ENCODE measurements at places on chromosomes 6 and 20.

- DNase-seq = no peak
These were observed 50.7 kb upstream of the TFB1M start for GRCh38 chr6:155364844-155365437.

- no peak for DNase-seq
These were observed 19.8 kb downstream of the HLA-E start for GRCh38 chr6:30508890-30509736.

DNA sequence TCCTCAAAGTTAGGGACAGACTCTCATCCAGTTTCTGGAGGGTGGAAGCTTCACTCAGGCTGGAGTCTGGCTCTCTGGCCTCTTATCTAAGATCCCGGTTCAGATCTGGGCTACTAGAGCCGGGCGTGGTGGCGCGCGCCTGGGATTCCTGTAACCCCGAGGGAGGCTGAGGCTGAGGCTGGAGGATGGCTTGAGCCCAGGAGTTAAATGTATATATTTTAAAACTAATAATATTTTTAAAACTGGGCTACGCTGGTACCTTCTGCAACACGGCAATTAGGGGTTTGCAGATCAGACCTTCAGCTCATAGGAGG, 710 bp upstream of the ZNF343 start:
- DNase-seq = no peak

GRCh38 chr6:50845499-50846143, 26.9 kb downstream of the TFAP2B start:
- no peak for DNase-seq

DNA sequence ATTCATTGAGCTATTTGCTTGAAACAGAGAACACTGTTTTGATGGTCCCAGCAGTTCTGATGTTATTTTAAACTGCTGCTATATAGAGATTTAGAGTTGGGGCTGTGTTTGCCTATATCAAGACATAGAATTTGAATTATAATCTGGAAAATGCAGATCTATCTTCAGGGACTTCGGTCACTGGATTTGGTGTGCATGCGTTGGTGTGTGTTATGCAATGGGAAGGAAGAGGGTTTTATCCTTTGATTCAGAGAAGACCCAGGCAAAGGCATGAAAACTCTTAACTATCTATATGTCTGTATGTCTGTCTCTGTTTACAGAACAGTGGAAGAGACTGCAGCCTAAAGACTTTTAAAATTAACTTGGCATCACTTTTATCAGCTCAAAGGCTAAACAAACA, 2.0 kb downstream of the ADGRB3 start:
- no peak for DNase-seq

DNA sequence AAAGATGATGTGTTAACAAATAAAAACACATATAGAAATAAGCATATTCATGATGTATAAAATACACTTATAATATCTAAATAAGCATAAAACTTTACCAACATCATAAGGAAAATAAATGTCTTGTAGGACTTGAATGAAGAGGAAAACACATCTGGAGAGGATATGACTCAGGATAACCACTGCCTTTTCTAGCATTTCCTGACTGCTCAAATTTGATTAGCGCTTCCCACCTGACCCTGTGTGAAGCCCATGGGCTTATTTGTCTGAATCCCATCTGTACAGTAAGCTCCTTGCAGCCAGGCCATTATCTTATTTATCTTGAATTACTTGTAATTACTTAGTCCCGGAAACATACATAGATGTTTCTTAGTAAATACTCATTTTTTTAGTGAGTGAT, 608.6 kb downstream of the COL12A1 start:
- DNase-seq = no peak

DNA sequence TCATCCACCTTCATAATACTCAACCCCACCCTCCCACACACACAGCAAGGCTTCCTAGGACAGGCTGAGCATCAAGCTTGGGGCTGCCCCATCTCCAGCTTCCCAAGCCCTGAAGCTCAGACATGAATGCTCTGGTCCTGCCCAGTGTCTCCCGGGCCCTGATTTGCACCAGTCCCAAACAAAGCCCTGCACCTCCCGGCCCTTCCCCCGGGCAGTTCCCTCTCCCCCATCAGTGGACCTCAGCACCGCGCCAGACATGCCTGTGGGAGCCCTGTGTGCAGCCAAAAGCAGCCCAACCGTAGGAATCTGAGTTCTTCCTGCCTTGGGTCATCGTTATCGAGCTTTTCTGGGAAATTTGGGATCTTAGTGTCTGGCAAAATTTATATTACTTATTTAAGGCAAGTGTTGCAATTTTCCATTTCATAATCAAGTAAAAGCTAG, 63.5 kb downstream of the THBS2 start:
- no peak for DNase-seq

- no peak for DNase-seq
These were observed 6.3 kb upstream of the SCAF8 start for GRCh38 chr6:154726887-154727286.

DNA sequence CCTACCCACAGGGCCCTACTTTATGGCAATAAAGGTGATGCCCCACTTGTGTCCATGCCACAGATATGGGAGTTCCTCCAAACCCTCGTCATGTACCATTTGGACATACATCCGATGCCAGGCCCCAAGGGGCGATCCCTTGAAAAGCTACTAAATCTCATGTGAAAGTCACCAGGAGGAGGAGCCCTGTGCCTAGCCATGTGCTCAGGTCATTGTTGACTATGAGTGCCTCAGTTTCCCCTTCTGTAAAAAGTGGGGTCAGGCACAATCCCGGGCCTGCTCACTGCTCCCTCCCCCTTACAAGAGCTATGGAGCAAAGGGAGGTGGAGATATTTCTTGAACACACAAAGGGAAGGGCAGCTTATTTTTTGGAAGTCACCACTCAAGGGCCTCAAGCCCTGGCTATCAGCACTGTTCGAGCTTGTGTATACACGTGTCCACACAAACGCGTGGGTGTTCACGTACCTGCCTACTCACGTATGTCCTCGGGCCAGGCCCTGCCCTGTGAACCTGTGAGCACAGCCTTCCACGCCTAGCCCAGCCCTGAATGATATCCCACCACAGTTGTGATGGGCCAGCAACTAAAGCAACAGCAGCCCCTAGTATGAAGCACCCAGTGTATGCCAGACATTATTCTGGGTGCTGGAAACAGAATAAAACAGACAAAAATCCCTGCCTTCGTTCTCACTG, 1.9 kb downstream of the ACTL10 start:
- no peak for DNase-seq

DNA sequence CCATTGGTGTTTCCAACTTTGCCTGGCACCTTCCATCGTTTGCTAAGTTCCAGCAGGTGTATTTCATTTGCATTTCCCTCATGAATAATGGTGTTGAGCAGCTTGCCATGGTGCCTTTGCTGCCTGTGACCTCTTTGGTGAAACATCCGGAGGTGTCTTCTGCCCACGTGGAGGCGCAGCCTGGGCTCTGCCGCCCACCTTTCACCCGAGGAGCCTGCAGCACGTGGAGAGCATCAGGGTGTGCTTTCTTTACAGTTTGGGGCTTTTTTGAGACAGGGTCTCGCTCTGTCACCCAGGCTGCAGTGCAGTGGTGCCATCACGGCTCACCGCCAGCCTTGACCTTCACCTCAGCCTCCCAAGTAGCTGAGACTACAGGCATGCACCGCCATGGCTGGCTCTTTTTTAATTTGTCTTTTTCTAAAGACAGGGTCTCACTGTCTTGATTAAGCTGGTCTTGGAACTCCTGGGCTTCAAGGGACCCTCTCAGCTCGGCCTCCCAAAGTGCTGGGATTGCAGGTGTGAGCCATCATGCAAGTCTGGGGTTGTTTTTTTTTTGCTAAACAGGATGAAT, 3.0 kb upstream of the ADRM1 start:
- DNase-seq = peak; percentile 51

- DNase-seq = peak; percentile 5
These were observed 47.8 kb downstream of the GMPR start for GRCh38 chr6:16286151-16286522.

GRCh38 chr20:47705497-47705856, 79.8 kb downstream of the SULF2 start:
- no peak for DNase-seq

DNA sequence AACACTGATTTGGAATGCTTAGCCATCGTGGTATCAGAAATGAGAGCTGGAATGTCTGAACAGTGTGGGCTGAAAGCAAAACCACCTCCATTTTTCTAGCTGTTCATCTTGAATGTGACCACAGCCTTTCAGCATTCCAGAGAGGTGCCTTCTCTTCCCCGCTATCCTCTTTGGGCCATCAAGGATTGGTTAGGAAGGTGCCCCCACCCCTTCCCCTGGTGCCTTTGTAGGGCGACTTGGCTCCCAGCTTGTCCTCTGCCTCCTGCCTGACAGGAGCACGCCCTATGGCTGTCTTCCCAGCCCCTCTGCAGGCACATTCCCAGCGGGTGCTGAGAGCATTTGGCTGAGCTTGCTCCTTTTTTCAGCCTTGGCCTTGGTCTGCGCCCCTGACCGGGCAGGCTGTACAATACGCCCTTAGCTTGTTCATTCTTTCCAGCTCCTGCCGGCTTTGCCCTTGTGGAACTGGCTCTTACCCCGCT, 97.5 kb downstream of the ARMC2 start:
- no peak for DNase-seq

DNA sequence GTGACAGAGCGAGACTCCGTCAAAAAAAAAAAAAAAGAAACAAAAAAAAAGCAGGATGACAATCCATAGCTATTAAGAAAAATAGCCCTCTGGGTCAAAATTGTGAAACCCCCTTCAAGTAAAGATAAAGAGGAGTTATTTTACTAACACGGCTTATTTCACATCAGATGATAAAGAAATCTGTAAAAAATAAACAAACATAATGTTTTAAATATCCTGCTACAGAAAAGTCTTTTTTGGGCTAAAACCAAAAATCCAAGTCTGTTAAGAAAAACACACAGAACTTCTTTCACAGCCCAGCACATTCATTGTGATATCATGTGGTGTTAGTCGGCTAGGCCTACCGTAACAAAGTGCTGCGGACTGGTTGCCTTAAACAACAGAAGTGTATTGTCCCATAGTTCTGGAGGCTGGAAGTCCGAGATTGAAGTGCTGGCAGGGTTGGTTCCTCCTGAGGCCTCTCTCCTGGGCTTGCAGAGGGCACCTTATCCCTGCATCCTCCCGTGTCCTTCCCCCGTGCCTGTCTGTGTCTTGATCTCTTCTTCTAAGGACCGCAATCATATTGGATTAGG, 239.2 kb upstream of the TAB2 start:
- DNase-seq = no peak

GRCh38 chr6:11586117-11586516, 48.6 kb downstream of the TMEM170B start:
- no peak for DNase-seq

DNA sequence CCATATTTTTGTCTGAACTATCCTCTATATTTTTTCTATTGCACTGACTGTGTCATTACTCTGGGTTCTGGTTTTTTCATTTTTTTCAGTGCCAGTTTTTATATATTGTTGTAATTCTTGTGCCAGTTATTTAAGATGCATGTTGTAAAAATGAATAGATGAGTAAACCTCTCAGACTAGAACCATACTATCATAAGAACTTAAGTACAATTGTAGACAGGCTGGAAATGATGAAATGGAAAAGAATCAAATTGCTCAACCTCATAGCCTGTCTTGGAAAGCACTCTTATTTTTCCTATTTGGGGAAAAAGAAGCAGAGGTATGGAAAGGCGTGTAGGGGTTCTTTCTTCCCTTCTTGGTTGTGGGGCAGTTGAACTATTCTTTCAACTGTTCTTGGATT, 30.2 kb downstream of the PANK2 start:
- no peak for DNase-seq

- no peak for DNase-seq
These were observed 36.6 kb downstream of the MTRES1 start for GRCh38 chr6:107064579-107065065.

GRCh38 chr20:2133318-2134183, 31.9 kb downstream of the STK35 start:
- DNase-seq = no peak

DNA sequence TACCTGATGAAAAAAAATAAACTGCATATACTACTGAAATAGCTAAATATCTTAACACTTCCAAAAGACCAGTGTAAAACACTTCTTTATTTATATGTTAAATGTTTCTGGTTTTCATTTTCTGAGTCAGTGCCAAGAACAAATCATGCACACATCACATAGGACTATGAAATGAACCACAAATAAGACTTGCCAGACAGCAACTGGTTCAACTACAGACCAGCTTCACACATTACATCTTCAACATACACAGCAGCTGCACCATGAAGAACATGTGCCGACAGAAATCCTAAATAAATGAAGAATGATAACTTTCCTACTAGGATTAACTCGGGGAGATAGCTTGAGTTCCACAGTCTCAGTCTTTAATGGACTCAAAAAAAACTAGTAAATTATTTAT, 168.3 kb upstream of the STXBP5 start:
- no peak for DNase-seq

DNA sequence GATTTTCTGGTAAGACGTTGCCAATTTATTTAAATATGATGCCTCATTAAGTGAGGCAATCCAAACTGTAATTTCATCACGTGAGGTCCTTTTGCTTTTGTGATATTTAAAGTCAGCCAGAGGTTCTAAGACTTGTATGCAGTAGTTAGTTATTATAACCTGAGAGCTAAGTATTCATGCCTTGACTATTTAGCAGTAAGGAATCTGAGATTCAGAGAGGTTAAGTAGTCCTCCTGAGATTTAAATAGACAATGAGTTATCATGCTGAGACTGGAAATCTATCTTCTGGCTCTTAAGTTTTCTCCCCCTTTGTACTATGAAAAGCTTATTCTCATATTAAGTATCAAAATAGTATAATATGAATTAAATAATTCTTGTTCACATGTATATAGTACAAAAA, 158.0 kb downstream of the UTRN start:
- DNase-seq = no peak

DNA sequence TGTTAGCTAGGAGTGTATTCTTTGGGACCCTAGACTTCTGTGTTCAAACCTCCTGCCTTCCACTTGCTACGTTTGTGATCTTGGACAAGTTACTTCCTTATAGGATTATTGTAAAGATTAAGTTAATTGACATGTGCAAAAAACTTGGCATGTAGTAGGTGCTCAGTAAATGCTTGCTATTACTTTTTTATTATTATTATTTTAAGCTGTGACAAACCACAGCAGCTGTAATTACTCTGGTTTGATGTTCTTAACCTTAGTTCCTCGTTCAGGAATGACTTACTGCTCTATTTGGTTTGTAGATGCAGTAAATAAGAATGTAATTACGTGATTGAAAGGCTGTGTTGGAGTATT, 3.2 kb downstream of the ARFGEF2 start:
- DNase-seq = no peak

GRCh38 chr20:39795401-39796272, 833.5 kb downstream of the DHX35 start:
- DNase-seq = no peak

DNA sequence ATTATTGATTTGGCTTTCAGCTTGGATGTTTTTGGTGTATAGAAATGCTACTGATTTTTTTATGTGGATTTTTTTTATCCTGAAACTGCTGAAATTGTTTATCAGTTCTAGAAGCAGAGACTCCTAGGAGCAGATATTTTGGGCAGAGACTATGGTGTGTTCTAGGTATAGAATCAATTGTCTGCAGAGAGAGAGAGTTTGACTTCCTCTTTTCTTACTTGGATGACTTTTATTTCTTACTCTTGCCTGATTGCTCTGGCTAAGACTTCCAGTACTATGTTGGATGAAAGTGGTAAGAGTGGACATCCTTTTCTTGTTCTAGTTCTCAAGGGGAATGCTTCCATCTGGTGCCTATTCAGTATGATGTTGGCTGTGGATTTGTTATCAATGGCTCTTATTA, 370.6 kb downstream of the PHF3 start:
- DNase-seq = no peak

GRCh38 chr6:110178626-110179405, 654 bp downstream of the WASF1 start:
- DNase-seq = peak; percentile 90

GRCh38 chr6:137819740-137820139, 47.3 kb upstream of the TNFAIP3 start:
- DNase-seq = no peak
